Stimulated activated CD4-positive, alpha-beta T cell treated with anti-CD3 and anti-CD28 coated beads, Interleukin-2, amount 100 ng/mL, for 24 hours (primary cell): ENCODE measurements at places on chromosomes 11 and 22.
A peak's percentile ranks its signal among the peaks of the same experiment; 100 is the strongest.

GRCh38 chr11:64856382-64857227 is 12.2 kb upstream of the CDC42BPG start:
- peak; percentile 78 for DNase-seq

- no peak for DNase-seq
These were observed 49.0 kb downstream of the FZD4 start for GRCh38 chr11:86906198-86906597.

DNA sequence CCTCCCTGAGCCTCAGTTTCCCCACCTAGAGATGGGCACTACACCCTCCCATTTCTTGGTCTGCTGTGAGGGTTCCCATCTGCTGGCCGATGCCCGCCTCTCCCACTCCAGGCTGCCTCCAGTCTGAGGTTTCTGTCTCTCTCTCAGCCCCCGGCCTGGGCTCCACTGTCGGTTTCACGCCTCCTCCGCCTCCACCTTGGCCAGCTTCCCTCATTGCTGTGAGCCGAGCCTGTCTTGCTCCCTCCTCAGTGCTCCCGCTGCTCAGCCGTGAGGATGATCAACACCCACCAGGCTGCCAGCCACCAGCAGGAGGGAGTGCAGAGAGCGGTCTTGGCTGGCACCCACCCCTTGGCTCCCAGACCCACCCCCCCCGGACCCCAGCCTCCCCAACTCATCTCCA is 61.0 kb downstream of the CYTH4 start:
- no peak for DNase-seq

DNA sequence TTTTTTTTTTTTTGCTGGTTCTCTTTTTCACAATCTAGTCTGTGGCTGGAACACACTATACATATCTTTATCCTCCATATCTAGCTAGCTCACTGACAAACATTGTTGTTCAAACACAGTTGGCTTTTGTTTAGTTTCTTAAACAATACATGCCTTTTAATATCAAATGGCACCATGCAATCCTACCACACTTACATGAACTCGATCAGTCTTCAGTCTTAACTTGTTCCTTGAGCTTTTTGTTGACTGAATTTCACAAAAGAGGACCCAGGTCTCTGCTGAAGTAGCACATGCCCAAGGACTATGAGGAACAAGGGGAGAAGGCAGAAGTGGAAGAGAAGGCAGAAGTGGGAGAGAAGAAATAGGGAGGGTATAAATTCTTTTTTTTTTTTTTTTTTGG is 25.5 kb downstream of the TMEM123 start:
- no peak for DNase-seq

DNA sequence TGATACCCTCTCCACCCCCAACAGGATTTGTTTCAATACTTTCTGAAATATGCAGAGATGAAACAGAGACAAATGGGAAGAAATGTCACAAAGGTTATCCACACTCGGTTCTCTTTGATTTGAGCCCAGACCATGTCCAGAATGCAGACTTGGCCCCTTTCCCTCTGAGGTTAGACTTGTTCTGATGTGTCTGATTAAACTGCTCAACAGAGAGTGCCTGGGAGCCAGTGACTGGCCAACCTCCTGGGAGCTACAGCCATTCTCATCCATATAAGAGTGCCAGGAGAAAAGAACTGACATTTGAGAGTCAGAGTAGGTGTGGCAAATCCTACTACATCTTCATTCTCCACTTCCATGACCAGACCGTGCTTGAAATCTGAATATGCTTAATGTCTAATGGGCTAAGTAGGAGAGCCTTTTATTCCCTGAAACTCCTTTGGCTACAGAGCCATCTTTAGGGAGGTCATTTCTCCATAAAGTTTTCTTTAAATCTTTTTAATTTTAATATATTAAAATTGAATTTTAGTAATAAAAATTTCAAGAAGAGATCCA is 201.4 kb downstream of the BLID start:
- DNase-seq: no peak

GRCh38 chr11:109034339-109034696 is 369.4 kb downstream of the DDX10 start:
- DNase-seq: no peak

GRCh38 chr11:117019871-117020270 is 78.4 kb downstream of the SIK3 start:
- DNase-seq: no peak

DNA sequence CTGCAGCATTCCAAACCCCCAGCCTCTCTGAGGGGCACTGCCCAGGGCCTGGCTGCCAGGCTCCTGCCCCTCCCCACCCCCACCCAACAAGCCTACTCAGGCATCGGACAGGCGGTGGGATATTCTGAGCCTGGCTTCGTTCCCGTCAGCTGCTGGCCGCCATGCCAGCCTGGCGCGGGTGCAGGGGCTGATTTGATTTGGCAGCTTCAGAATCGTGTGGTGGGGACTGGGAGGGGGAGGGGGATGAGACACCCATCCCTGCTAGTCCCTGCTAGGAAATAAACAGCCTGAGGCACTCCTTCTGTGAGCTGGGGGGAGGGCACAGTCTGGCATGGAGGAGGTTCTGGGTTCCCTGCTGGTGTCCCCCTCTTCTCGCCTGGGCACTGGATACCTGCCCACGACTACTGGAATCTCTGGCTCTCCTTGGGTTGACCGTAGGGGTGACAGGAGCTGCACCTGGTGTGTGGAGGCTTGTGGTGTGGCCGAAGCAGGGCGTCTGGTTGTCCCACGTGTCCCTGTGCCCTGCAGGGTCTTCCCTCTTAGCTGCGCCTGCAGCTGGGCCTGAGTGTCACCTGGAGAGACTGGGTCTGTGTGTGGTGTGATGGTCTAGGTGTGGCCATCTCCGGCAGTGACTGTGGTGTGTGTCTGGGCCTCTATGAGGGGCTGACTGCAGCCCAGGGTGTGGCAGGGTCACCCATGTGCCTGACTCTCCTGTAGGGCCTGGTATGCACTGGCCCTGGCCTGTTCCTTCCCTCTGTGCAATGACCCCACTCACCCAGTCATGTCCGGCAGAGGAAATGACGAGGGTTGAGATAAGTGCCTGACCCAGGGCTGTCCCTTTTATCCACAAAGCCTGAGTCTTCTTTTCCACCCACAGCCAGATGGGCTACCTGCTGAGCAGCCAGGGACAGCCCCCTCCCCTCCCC is 42.2 kb downstream of the PDE2A start:
- DNase-seq: no peak

DNA sequence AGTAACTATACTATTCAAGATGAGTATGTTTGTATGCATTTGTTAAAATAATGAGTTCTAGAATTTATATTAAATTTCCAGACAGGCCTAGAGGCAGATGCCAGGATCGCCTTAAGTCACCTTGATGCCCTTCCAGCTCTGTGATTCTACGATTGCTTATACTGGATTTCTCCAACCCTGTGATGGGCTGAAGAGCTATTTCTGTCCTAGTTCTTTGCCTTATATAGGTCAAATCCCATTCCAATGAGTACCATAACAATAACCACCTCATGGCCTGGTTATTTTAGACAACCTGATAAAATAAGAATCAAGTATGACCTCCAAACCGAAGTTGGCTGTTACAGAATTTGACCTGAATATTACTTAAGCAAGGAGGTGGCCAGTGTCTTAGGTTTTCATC is 79.8 kb upstream of the BLID start:
- no peak for DNase-seq

GRCh38 chr22:20027966-20028854 is 7.3 kb downstream of the TANGO2 start:
- peak; percentile 25 for DNase-seq

- no peak for DNase-seq
These were observed 115.8 kb upstream of the IGLL5 start for GRCh38 chr22:22771696-22772377.

DNA sequence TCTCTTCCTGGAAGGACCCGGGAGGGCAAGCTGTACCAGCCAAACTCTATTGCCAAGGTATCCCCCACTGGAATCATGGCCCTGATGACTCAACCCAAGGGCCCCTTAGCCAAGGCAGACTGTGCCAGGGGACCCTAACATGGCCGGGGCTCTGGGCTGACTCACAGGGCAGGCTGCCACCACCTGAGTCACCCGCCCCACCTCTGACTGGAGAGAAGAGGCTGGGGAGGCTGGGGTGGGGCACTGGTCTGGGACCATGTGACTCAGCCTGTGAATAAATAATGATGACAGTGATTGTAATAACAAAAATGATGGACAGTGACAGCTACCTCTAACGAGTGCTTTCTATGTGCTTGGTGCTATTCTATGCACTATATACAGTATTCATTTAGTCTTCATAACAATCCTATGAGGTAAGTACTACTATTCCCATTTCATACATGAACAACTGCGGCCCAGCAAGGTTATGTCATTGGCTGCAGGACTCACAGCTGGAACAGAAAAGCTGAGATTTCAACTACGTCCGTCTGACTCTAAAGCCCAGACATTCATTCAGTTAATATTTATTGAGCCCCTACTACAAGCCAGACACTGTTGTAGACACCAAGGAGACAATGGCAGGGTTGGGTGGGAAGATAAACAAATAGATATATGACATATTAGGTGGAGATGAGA is 84.2 kb downstream of the FBXO7 start:
- DNase-seq: peak; percentile 5

DNA sequence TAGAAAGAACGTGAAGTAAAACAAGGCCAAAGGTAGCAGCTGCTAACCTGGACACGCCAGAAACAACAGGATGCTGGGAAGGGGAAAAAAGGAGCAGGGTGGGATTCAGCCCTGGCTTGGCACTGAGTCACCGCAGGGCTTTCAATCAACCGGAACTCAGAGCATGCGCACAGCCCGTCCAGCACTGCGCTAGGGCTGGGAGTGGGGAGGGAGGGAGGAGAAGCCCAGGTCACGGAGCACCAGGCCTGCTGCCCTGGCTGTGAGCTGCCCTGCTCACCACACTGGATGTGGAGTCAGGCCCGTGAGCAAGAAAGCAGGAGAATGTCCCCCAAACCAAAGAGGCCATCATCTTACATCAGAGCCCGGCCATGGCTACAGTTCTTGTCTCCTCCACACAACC is 51.5 kb downstream of the APOL1 start:
- no peak for DNase-seq

- DNase-seq: no peak
These were observed 25.7 kb downstream of the AMOTL1 start for GRCh38 chr11:94793822-94794221.

DNA sequence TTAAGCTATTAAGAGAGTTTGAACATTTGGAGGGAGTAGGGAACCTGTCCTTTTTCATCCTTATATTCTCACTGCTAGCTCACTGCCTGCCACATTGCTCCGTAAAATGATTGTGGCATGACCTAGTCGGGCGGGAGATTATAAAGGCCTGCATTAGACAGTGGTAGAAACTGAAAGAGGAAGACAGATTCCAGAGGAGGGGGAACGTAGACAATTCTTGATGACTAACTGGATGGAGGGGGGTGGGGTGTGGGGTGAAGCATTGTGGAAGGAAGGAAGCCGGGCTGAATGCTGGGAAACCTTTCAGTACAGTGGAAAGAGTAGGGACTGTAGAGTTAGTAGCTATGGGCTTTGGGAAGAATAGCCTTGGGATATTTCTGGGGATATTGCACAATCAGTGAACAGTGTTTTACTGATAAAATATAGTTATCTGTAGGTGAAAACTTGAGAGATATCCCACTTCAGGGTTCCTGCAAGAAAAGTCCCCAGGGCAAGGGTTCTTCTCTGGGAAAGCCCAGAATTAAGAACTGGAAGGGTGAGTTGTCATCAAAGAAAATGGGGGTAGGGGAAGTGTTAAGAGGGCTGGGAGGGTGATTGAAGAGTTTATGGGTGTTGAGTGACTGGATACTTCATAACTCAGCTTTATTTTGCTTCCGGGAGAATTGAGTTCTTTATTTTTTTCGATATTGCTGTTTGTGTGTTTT is 2.1 kb downstream of the MED15 start:
- peak; percentile 72 for DNase-seq

DNA sequence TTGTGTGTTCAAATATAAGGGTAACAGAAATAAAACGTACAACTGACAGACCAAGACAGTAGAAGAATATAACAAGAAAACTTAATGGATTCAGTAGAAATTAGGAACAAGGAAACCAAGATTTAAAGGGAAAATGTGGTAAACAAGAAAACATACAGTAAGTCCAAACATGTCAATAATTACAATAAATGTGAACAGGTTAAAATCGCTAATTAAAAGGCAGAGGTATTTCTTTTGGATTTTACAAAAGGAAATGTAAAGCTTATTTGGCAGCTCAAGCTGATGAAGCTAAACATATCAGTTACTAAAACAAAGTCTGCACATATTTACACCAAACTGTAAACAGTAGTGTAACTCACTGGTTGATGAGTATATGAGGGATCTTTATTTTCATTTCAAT is 2.3 kb upstream of the SLC22A12 start:
- no peak for DNase-seq

DNA sequence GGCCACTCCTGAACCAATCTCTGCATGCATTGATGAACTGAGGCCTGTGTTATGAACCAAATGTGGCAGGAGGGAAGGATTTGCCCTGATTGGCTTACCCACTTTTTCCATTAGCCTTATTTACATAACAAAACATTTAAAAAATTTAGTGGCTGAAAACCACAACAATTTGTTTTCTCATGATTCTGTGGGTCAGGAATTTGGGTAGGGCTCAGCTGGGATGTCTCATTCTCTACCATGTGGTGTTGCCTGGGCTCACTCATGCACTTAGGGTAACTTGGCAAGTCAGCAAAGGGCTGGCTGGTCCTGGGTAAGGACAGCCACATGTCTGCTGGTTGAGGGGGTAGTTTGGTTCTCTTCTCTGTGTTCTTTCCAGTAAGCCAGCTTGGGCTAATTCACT is 35.1 kb upstream of the CYP2R1 start:
- no peak for DNase-seq

GRCh38 chr11:101428918-101429317 is 154.9 kb downstream of the TRPC6 start:
- no peak for DNase-seq

- DNase-seq: peak; percentile 71
These were observed 27.7 kb upstream of the PARVB start for GRCh38 chr22:43996170-43996980.

GRCh38 chr11:42972741-42973140 is 339.1 kb upstream of the API5 start:
- no peak for DNase-seq

GRCh38 chr11:10181811-10182210 is 112.2 kb downstream of the SBF2 start:
- no peak for DNase-seq

DNA sequence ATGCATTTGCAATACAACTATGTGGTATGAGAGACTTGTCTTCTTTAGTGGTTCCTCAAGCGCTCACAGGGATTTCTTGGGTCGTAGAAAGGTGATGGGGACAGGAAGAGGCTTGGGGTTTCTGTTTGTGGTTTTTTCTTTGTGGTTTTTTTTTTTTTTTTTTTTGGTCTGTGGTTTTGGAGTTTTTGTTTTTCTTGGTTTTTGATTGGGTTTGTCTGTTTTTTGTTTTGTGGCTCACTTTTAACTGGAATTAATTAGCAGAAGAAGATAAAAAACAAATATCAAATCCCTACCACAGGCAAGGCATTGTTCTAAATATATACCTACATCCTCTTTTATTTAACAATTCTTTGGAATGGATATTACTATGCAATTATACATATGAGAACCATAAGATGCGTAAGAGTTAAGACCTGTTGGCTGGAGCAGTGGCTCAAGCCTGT is 5.5 kb downstream of the TTC28 start:
- no peak for DNase-seq

GRCh38 chr11:32962016-32962415 is 53.7 kb upstream of the DEPDC7 start:
- DNase-seq: no peak
